ENCODE measurements at places on chromosomes 6 and 20.

DNA sequence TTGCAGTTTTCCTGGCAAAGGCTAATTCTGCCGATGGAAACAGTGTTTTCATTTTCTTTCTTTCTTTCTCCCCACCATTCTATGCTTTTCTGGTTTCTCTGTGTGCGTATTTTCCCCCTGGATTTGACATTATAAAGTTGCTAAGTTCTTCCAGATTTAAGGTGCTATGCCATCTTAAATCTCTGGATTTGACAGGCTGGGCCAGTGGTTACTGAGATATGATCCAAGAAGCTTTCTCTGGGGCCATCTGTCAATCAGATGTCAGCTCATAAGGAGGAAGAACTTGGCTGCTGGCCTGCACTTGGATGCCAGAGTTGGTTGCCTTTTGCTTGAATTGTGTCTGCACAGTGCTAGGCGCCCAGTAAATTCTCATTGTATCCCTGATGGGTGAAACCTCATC is 39.7 kb downstream of the SLC2A10 start:
- DNase-seq = no peak

GRCh38 chr20:9172851-9173250 is 104.0 kb downstream of the PLCB4 start:
- DNase-seq = no peak

GRCh38 chr6:110180228-110181008 is at the start of gene CDC40:
TSS of gene CDC40 (plus strand) at chr6:110180427. CDS start at chr6:110180445, 18 bp downstream.
- peak; percentile 43 for DNase-seq

GRCh38 chr6:134295953-134296553 is 21.9 kb downstream of the SGK1 start:
- DNase-seq = no peak

DNA sequence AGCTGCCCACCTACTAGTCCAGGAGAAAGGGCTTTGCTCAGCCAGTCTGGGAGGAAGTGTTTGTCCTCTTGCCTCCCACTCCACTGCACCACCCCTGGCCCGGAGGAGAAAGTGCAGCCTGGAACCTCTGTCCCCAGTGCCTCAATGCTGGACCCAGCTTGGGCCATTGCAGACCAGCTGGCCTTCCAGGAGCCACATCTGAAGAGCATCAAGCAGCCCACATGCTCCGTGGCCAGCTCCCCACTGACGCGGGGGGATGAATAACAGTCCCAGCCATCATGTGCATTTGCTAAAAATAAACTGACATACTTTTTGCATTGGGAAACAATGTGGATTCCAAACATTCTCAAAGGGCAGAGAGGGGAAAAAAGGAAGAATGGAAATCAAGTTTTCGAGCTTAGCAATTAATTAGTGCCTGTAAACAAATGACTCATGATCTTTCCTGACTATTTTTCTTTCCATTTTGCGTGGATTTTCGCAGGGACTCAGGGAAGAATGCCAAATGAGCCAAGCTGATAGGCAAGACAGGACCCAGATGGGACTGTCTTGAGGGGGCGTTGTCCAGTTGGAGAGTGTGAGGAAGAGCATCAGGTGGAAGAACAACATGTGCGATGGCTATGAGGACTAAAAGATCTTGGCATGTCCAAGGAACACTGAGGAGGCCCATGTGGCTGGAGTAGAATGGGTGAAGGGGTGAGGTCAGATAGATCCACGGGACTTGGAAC is 34.1 kb downstream of the CEBPB start:
- no peak for DNase-seq

GRCh38 chr6:148800536-148800935 is 53.7 kb downstream of the UST start:
- no peak for DNase-seq

- no peak for DNase-seq
Measured at GRCh38 chr6:43887340-43887858, 117.4 kb downstream of the VEGFA start.

DNA sequence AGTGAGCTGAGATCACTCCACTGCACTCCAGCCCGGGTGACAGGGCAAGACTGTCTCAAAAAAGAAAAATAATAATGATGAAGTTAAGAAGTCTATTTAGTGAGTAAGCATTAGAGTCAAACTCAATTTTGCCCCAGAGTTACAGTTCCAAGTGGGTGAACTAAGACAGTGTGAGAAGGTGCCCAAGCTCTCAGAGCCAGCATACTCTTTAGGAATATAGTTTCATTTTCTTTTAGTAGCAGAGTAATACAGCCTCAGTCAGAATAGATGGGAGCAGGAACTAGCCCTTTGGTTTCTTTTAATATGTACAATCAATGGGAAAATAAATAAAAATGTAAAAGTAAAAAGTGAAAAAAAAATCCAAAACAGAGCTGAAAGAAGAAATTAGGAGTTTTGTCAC is 87.0 kb upstream of the ADGRF1 start:
- DNase-seq = no peak

DNA sequence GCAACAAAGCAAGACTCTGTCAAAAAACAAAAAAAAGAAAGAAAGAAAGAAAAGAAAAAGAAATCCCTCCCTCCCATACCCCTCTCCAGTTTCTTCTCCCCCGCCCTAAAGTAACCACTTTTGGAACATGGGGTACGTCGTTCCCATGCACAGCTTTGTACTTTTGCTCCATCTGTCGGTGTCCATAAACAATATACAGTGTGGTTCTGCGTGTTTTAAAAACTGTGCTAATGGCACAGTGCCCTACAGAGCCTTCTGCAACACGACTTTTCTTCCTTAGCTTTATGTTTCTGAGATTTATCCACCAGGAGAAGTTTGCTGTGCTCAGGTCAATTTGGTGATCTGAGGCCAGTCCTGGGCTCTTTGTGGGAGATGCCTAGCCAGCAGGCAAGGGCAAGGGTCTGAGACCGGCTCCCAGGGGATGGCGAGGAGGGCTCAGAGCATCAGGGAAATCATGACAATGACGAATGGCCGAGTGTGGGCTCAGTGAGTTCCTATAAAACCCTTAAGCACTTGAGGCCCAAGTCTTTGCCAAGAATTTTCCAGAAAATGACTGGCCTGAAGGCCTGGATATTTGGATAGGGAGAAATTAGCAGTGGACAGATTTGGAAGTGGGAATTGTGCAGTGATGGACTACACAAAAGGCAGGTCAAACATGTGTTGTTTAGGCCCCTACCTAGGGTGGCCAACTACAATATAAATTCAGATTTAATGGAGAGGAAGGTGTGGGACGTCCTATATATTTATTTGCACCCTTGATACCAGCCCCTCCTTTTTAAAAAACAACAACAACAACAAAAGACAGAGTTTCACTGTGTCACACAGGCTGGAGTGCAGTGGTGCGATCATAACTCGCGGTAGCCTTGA is 1.9 kb upstream of the BCAS4 start:
- DNase-seq = no peak

GRCh38 chr6:153073841-153074240 is 57.2 kb downstream of the RGS17 start:
- DNase-seq = no peak
